ENCODE measurements at places on chromosomes 2 and 18.
A peak's percentile ranks its signal among the peaks of the same experiment; 100 is the strongest.

DNA sequence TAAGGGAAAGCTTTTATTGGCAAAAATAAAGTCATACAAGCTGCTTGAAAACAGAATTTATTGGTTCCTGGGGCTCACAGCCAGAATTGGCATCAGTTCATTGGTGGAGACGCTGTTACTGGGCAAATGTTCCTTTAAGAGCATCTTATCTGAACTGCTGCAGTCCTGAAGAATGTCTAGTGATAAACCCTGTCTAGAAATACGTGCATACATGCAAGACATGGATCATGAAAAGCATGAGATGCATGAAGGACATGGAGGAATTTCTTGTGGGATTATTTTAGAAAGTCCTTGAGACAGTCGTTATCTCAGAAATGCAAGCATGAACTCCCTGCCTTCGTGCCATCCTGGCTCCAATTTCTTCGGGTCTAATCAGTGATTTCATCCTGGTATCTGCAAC, 32.5 kb upstream of the FHOD3 start:
- no peak for DNase-seq

DNA sequence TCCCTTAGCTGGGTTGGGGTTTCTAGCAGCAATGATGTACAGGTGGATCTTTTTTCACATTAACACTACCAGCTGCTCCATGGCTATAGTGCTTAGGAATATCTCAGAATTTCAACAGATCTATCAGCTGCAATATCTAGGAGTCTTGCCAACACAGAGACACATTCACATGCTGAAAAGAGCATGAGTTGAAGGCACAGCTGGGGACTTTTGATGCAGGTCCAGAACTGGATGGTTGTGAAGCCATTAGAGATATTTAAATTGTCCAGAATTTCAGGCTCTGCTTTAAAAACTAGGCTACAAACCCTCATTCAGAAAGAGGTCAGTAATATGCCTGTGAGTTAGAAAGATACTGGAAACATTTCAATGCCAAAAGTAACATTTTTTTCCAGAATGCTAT, 122.2 kb upstream of the CCDC195 start:
- DNase-seq, result no peak

DNA sequence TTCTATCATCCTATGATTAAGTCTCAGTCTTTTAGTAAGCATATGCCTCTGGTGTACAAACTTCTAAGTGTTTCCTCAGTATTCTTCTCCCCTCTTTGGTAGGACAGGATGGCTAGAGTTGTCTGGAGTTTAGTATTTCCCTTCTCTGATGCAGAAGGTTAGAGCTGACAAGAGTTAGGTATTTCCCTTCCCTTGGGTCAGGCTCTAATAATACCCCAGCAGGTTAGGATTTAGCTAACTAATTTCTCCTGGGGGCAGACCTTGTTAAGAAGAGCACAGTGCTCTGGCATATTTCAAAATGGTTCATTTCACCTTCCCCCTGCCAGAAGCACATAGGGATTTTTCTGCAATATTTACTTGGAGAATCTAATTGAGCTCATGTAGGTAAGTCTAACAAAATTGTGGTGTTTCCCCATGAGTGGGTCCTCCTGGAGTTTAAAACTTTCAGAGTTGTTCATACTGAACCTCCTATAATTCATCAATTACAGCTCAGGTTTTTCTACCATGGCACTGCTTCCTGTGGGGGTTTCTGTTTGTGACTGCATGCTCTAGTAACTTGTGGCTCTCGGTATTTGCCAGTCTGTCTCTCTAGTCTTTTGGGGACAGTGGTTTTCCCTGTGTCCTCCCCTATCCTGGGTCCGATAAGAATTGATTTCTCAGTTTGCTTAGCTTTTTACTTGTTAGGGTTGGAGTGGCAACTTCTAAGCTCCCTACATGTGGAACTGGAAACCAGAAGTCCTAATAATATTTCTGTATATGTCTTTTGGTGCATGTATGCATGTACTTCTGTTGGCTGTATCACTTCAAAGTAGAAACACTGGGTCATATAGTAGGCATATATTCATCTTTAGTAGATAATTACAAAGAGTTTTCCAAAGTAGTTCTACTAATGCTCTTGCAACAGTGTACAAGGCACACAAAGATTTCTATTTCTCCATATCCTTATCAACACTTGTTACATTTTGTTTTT, 77.7 kb downstream of the GDF7 start:
- DNase-seq, result no peak

GRCh38 chr18:7096838-7097237, 20.8 kb downstream of the LAMA1 start:
- no peak for DNase-seq

DNA sequence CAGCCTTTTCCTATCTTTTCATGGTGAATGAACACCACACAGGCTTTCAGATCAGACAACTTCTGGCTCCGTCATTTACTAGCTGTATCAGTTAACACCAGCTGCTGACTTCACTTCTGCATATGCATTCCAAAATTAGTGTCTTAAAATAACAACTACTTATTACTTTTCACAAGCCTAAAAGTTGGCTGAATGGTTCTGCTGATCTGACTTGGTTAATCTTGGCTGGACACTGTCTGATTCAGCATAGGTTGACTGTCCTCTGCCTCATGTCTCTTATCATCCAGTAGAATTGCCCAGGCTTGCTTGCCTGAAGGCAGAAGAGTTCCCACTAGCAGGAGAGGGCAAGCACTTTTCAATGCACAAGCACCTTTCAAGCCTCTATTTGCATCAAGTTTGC, 72.7 kb downstream of the MARCHF4 start:
- no peak for DNase-seq

GRCh38 chr2:31138037-31138962, at the start of gene GALNT14:
TSS of gene GALNT14 (minus strand) at chr2:31138440. CDS start at chr2:31138086, 354 bp downstream.
- peak; percentile 64 for DNase-seq

GRCh38 chr2:120834206-120834605, 98.5 kb downstream of the GLI2 start:
- DNase-seq, result no peak

DNA sequence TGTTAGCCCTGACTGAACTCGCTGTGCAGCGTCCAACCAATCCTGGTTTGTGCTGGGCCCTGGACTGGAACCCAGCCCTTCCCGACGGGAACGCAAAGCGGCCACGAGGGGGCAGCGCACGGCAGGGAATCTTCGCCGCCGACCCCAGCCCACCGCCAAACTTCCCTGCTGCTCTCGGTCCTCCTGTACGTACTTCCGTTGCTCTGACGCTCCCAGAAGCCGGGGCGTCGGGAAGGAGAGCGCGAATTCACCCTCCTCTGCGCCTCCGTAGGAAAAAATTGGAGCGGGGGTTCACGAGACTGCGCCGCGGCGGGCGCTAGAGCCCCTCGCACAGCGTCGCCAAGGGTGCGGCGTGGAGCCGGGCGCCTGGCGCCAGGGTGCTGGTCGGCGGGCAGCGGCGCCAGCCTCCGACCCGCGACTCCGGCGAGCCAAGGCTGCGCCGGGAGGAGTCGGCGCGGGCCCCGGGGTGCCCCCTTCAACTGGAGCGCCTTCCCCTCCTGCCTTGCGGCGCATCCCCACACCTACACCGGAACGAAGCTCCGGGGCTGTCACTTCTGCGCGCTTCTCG, 873 bp upstream of the SH3RF3 start:
- DNase-seq, result peak; percentile 87

DNA sequence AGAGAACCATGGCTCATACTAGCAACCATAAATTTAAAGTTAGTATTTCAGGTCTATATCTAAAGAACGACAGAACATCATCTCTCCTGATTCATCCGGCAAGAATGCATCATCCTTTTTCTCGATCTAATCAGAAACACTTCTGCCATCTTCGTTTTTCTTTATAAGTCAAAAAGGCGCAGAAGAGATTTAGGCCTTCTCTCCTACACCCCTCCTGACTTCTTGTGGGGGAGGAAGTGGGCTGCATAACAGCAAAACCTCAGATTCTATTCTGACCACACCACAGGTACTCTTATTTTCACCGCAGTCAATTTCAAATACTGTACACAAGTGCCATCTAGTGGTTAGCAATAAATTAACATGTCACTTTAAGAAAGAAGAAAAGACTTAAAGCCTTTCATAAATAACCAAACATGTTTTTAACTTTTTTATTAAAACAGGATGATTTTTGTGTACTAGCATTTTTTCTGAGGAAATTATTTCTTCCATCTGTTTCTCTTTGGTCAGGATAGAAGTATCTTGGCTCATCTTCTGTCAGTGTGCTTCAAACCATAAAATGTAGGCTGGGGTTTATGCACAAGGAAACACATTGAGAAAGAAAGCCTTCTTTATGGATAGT, 48.4 kb upstream of the PIK3C3 start:
- DNase-seq, result peak; percentile 12

- DNase-seq, result no peak
These were observed 184.2 kb downstream of the GLI2 start for GRCh38 chr2:120919771-120920453.

- no peak for DNase-seq
These were observed 32.8 kb upstream of the CD226 start for GRCh38 chr18:69980509-69980908.

- DNase-seq, result no peak
These were observed 153.7 kb downstream of the GALNT3 start for GRCh38 chr2:165640247-165640929.

GRCh38 chr2:182867426-182868053, 1.1 kb upstream of the FRZB start:
- no peak for DNase-seq

DNA sequence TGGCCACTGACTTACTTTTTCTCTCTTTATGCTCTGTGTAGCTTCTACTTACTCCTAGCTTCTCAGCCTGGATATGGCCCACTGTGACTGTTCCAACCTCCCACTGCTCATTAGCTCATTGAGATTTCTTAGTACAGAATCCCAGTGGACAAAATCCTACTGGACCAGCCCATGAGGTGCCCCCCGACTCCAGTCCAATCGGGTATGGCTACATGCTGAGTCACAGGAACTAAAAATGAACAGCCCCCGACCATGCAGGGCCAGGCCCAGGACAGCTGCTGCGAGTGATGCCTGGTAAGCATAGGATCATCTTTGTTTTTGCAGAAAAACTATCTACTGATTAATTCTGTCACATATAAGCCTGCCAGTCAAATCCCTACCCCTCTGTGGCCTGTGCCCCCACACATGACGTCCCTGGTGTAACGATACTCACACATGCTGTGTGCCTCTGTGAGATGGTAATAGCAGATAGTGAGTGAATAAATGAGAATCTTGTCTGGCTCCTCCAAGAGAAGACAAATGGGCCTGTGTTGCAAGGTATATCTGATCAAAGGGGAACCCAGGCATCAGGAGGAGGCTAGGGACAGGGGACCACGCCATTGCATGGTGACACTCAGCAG, 85.9 kb upstream of the KLF7 start:
- no peak for DNase-seq

DNA sequence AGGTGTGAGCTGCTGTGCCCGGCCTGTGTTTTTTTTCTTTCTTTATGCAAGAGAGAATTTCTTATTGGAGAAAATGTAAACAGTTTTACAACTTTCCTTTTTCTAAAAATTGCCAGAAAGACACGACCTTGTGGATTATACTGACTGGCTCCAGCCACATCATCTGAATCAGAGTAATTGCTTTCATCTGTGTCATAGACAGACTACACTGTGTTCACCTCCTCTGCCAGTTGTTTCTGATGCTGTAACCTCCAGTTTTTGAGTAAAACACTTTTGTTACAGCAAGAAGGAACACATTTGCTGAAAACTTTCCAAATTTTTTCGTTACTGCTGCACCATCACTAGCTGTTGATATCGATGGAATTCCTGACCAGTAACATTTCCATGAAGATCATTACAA, 43.9 kb upstream of the PLEKHM3 start:
- no peak for DNase-seq

DNA sequence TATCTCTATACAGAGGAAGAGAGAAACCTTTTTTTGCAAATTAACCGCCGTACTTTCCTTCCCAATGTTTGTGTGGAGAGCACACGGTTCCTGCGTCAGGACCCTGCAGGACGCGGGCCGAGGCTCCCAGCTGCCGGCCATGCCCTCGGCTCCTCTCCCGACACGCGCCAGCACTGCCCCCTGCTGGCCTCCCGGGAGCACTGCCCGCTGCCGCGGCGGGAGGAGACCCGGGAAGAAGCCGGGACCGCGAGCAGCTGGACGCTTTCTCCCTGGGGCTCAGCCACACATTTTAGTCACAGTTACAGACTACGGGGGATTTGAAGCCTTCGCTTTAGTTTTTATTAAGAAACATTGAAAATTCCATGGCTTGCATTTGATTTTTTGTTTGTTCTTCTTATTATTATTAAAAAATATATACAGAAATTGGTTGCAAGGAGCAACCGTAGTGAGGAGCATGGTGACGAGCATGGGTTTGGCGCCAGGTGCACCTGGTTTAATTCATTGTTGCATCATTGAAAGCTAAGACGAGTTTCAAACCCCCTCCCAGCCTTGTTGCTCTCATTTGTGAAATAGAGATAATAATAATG, 401.2 kb downstream of the GALR1 start:
- peak; percentile 26 for DNase-seq

- DNase-seq, result no peak
These were observed 289.9 kb downstream of the ZEB2 start for GRCh38 chr2:144230033-144230432.

DNA sequence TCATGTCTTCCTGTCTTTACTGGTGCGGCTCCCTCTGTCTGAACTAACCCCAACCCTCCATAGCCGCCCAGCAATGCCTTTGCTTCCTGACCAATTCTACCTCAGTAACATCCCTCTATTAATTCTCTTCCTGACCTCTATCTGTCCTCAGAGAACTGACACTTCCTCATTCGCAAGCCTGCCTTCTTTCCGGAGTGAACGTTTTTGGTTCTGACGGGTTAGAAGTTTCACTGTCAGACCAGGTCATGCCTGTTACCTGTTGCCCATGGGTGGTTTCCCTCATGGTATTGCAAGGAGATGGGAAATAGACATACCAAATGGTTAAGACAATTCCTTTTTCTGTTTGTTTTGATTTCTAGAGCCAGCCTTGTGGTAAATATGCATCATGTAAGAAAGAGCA, 453.4 kb upstream of the SLC14A2 start:
- DNase-seq, result no peak

GRCh38 chr2:127629637-127630036, 16.3 kb upstream of the GPR17 start:
- no peak for DNase-seq

- no peak for DNase-seq
These were observed 690.4 kb upstream of the HS6ST1 start for GRCh38 chr2:129008881-129009554.

DNA sequence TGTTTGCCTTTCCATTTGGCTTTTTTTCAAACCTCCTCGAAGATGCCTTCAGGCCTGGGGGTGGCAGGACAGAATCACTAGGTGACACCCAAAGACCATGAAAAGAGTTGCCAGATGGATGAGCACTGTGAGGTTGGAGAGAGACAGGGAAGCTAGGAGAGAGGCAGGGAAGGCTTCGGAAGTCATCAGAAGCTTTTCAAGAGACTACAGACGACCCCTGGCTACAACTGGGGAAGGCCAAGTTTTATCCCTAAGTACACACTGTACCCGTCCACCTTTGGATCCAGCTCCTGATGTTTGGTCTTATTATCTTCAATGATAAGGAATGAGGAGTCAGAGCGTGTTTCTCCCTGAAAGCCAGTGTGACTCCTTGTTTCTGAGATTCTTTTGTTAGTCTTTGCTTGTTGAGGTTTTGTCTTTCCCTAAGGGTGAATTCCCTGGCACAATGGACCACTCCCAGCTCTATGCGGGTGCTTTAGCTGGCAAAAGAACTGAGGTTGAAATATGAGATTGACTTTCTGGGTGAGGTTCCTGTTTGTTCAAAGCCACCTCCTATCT, 33.4 kb upstream of the SLC9A2 start:
- DNase-seq, result no peak
